ENCODE measurements at places on chromosomes 16 and 17.
A peak's percentile ranks its signal among the peaks of the same experiment; 100 is the strongest.

DNA sequence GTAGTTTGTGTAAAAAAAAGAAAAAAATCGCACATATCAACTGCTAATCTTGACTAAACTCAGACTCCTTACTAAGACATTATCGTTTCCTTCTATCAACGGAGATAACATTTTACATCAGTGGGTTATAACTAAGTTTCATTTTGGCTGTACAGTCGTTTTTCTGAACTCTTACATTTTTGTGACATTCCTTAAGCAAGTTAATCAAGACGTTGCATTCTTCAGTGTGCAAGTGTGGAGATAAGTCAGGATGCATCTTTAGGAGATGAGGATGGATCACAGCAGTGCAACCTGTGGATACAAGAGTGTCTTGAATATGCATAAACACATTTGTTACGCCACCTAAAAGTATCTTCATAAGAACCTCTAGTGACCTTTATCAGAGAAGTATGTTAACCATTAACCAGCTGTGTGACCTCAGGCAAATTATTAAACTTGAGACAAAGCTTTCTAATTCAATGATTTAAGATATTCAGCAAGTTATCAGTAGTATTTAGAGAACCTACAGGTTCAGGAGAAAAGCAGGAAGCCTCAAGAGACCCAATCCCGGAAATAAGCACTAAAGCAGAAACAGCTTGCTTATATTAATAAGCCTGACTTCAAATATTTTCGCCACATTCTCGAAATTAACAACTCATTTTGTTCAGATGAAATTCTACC lies 9.4 kb downstream of the CMC2 start:
- DNase-seq = no peak

- peak; percentile 64 for DNase-seq
Measured at GRCh38 chr17:63700528-63701455, 867 bp upstream of the LIMD2 start.

- no peak for DNase-seq
Measured at GRCh38 chr17:76501827-76502307, 644 bp upstream of the RHBDF2 start.

DNA sequence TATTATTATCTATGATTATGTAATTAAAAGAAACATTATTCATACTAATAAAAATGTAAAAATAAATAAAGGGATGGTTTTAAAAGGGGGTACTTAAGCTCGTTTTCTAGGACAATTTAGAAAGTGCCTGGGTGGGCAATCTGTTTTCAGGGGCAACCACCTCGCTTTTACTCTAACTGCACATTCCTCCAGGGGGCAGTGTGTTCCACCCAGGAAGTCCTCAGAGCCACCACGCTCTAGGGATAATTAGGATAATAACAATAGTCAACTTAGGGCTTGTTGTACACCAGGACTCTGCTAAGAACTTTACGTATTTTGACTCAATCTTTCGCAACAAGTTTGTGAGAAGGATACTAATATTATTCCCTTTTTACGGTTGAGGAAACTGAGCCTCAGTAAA lies 396.7 kb upstream of the MAF start:
- DNase-seq = no peak

GRCh38 chr17:38870259-38871165 lies 654 bp downstream of the LASP1 start:
- DNase-seq = peak; percentile 77

GRCh38 chr17:8894673-8895578 lies 27.5 kb upstream of the PIK3R6 start:
- no peak for DNase-seq

- DNase-seq = no peak
Measured at GRCh38 chr17:14123619-14124278, 54.4 kb downstream of the COX10 start.

GRCh38 chr16:14564861-14565687 lies 65.0 kb downstream of the PARN start:
- DNase-seq = no peak

DNA sequence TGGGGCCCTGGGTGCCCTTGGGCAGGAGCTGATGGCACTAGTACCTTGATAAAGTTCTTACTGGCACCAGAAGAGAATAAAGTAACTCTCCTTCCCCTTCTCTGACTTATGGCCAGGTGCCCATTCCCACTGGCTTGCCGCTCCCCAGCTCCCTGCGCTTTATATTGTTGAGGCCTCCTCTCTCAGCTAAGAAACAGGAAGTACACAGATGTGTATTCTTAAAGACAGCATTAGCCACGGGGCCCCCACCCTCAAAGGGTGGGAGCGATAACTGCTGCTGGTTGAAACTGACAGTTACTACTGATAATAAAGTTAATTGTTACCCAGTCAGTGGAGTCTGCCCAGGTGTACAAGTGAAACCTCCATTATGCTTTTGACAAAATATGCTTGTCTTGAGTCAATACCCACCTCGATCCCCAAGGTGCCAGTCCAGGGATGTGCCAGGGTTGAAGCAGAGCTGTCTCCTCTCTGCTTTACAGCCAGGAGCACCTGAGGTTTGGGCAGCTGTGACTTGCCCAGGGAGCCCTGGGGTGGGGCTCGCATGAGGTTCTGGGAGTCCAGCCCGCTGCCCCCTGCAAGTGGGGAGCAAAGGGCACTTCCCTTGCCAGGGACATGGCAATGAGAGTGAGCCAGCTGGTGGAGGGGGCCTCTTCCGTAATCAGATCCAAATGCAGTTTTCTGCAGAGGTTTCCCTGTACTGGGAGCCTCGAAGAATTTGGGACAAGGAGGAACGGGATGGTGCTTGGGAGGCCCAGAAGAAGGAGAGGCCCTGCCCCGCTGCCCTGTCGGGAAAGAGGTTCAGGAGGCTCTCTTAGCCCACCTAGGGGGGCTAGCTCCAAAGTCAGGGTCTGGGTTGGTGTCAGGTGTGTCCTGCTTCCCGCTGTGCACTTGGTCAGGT lies 5.4 kb upstream of the CLDN9 start:
- DNase-seq = no peak

DNA sequence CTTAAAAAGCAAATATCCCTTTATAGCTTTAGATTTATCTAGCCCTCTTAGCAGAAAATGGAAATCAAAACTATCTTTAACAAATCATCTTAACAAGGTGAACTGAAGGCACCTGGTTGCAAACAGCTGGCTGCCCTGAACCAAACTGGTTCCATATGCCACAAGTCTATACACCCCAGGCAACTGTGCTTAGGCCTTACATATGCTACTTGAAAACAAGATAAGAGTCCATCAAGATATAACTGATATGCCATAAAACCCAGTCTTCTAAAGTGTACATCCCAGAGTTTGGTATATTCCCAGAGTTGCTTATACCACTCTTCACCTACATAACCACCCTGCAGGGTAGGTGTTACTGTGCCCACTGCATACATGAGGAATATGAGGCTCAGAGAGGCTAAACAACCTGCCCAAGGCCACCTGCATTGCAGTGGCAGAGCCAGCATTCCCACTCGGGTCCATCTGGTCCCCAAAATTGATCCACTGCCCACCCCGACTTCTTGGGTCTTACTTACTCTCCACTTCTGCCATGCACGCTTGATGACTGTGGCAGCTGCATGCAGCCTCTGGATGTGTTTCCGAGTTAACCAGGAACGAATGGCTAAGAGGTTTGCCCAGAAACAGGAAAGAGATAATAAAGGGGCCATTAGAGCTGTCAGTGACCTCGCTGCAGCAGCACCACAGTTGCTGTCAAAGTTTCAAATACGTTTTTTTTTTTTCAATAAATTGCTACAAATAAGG lies 12.2 kb downstream of the ZNHIT3 start:
- DNase-seq = no peak

DNA sequence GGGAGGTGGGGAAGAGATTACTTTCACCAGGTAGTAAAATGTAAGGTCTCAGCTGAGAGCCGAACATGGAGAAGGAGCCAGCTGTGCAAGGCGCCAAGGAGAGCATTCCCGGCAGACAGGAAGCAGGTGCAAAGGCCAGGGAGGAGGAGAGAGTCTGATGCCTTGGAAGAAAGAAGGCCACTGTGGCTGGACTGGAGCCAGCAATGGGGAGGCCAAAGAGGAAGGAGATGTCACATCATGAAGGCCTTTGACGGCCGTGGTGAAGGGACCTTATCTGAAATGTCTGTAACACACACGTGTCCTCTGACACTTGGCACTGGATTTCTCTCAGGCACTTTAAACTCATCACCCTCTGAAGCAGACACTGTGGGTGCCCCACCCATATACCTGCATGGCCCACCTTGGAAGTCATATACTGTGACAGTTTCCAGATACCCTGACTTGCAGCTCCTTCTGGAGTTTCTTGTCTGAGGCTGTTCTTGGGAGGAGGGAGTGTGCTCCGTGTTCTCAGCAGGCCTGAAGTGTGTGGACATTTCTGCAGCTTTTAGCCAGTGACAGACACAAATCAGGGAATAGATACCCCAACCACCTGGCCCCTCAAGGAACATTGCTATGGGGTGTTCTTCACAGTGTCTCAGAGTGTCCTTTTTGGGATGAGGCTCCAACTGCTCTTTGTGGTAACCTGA lies 1.9 kb upstream of the SLC5A2 start:
- DNase-seq = no peak

DNA sequence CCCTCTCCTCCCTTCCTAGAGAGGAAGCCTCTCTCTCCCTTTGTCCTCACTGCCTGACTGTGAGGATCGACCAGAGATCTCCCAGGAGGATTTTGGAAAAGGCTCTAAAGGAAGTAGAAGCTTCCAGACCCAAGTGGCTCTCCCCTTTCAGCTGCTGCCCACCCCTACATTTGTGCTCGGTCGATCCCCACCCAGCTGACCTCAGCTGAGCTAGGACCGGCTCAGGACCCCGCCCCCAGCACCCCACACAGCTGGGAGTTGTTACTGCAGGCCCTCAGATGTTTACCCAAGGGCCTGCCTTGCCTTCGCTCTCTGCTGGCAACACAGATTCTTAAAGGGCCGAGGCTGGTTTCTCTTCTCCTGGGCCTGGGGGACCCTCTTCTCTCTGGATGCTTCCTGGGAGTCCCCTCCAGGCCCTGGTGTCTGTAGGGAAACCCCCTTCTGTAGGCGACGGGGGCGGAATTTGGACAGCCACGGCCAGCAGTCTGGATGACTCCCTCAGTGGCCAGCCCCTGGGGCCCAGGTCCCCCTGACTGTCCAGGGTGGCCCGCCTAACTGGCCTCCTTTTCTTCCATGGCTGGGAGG lies 26.9 kb upstream of the TIMP2 start:
- no peak for DNase-seq

- no peak for DNase-seq
Measured at GRCh38 chr17:42284566-42284965, 3.7 kb upstream of the STAT5A start.

DNA sequence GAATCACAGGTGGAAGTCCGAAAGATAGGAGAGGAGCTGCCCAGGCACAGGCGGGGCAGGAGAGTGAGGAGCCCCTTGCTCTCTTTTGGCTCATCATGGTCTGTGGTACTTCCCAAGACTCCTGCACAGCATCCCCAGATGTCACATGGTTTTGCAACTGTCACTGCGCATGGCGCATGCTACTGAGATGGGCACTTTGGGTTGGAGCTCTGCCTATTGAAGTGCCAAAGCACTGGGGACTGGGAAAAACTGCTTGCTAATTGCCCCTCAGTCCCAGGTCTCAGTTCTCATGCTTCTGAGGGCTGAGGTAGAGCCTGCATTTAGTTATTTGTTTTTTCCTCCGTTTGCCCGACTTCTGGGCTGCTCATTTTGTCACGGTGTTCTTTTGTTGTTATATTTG lies 156.8 kb upstream of the CDH13 start:
- no peak for DNase-seq

GRCh38 chr17:1360975-1361374 lies 39.0 kb downstream of the YWHAE start:
- DNase-seq = no peak

DNA sequence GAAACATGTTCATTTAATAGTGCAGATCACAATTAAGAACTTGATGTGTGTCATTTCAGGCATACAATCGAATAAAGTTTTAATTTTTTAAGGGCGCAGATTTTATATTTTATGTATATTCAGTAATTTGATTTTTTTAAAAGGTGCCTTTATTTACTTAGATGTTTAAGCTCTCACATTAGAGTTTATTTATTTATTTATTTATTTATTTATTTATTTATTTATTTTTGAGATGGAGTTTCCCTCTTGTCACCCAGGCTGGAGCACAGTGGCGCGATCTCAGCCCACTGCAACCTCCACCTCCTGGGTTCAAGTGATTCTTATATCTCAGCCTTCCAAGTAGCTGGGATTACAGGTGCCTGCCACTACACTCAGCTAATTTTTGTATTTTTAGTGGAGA lies 3.8 kb downstream of the B4GALNT2 start:
- no peak for DNase-seq

- no peak for DNase-seq
Measured at GRCh38 chr17:61155590-61156237, 243.9 kb upstream of the TBX2 start.

DNA sequence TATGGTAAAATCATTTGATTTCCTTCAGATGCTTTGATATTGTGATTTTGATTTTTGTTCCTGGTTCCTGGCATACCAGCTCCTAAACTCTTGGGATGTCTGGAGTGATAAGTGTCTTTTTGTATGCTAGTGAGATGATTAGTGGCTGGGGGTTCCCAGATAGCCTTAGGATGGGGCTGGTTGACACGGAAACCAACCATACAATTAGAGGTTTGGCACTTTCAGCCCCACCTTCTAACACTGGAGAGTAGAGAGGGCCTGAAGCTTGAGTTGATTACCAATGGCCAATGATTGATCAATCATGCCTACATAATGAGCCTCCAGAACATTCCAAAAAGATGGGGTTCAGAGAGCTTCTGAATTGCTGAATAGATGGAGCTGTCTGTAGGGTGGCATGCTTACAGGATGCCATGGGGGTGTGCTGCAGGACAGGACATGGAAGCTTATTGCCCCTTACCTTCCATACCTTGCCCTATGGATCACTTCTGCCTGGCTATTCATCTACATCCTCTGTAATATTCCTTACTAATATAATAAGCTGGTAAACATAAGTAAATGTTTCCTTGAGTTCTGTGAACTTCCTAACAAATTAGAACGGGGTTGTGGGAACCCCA lies 22.8 kb downstream of the RNF112 start:
- no peak for DNase-seq

- no peak for DNase-seq
Measured at GRCh38 chr17:31085563-31085962, 9.2 kb upstream of the NF1 start.

- DNase-seq = no peak
Measured at GRCh38 chr16:19808061-19808641, 76.5 kb downstream of the GPRC5B start.

- DNase-seq = no peak
Measured at GRCh38 chr17:68394608-68395331, 62.5 kb downstream of the WIPI1 start.

Data from T-helper 2 cell treated with Interferon-gamma antibody and Interleukin-4, amounts not matched to agents 5 μg/mL and 100 μg/mL, for 36 hours (primary cell).